Activated CD4-positive, alpha-beta T cell treated with anti-CD3 and anti-CD28 coated beads, Interleukin-2, amount 50 U/mL, for 24 hours (primary cell): ENCODE measurements at places on chromosomes 1 and 21.

GRCh38 chr1:36864182-36864822 is 170.0 kb downstream of the GRIK3 start:
- DNase-seq: no peak

DNA sequence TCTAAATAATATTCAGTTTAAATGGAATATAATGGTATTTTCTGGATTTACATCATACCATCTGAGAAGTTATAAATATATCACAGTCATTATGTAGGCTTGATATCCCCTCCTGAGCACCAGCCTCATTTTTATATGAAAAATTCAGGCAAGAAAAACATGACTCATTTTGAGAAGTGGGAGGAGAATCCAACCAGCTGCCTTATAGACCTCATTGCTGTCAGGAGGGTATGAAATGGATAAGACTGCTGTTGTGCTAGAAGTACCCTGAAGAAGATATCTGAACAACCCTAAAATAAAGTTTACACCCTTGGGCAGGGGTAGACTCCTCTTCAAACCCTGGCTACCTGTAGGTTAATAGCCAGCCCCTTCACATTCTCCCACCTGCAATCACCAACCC is 8.8 kb downstream of the GIPC2 start:
- DNase-seq: no peak

- DNase-seq: no peak
Measured at GRCh38 chr21:26835027-26835713, 10.0 kb downstream of the ADAMTS1 start.

DNA sequence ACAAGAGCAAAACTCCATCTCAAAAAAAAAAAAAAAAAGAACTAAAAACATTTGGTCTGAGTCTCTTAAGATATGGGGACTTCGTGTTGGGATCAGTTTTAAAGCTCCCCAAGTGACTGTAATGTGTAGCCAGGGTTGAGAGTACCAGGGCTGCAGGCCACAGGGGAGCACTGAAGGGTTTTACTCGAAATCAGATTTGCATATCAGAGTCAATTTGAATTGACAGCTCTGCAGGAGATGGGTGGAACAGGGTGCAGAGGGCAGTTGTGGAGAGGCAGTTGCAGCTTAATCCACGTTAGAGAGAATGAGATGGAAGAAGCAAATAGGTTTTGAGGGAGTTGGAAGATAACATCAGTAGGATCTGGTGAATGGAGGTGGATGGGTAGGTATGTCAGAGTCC is 20.6 kb upstream of the ELOA start:
- no peak for DNase-seq

DNA sequence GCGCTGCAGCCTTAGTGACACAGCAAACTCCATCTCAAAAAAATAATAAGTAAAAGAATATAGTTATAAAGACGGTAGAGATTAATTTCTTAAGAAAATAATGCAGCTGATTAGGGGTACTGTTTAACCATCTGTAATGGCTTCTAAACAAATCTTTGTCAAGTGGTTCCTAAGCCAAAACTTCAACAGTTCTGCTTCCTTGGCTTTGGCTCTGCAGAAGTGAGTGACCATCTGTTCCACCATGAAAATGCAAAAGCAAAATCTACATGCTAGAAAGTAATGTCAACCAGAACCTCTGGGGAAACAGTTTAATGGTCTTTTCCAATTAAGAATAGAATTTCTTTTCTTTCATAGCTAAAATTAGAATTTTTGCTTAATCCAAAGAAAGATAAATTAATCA is 8.3 kb upstream of the SH2D5 start:
- no peak for DNase-seq

- no peak for DNase-seq
Measured at GRCh38 chr1:152447484-152447883, 33.4 kb upstream of the CRNN start.

GRCh38 chr1:112628516-112628915 is 8.9 kb downstream of the CAPZA1 start:
- no peak for DNase-seq

- no peak for DNase-seq
Measured at GRCh38 chr1:32406629-32407111, 12.4 kb upstream of the BSDC1 start.

DNA sequence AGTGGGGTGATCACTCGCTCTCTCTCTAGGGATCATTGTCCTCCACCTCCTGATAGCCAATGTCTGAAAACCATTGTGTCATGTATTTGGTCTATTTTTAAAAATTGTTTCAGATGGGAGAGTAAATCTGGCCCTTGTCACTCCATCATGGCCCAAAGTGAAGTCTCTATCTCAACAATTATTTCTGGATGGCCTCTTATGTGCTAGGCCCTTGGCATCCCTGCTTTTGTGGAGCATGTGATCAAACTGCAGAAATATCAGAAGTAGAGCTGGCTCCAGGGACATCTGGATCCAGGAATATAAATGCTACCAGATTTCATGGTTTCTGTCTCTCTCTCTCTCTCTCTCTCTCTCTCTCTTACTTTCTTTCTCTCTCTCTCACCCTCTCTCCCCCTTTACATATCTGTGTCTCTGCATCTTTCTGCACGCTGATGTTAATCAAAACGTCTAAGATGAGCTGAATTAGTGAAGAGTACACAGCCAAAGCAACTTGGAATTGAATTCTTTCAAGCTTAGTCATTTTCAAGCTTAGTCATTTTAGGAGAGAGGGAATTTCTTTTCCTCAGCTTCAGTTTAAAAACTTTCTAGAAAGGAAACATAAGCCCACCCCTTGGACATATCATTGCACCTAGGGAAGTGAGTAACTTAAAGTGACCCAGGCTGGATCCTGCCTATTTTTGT is 47.4 kb upstream of the DOCK7 start:
- DNase-seq: no peak

DNA sequence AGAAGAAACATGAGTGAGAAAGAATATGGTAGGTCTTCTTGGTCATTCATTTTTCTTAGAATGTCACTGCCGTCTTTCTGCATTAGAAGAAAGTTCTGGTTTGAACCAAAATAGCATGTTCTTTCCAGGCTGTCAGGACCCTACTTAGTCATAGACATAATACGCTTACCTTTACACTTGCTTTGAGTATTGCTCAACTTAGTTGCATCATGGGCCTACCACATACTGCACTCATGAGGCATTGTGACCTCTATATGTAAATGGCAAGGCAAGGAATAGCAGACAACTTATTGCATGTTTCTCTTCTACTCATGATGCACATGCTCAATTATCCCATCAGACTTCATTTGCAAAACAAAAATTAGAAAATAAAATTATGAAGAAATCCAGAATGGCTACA is 415.0 kb downstream of the HLX start:
- no peak for DNase-seq

- no peak for DNase-seq
Measured at GRCh38 chr21:33332143-33332542, 7.4 kb downstream of the IFNAR1 start.

- DNase-seq: no peak
Measured at GRCh38 chr21:14890141-14890540, 174.7 kb downstream of the NRIP1 start.

- no peak for DNase-seq
Measured at GRCh38 chr1:115363171-115363570, 25.1 kb upstream of the NGF start.

GRCh38 chr1:245234217-245235081 is 79.7 kb downstream of the KIF26B start:
- no peak for DNase-seq

- peak; percentile 69 for DNase-seq
Measured at GRCh38 chr1:98051065-98051675, 130.3 kb upstream of the DPYD start.

GRCh38 chr1:245715970-245716369 is 561.2 kb downstream of the KIF26B start:
- DNase-seq: no peak

- DNase-seq: no peak
Measured at GRCh38 chr1:73998348-73998959, 199.5 kb downstream of the LRRIQ3 start.

- DNase-seq: peak; percentile 33
Measured at GRCh38 chr1:203327684-203328457, 22.6 kb downstream of the BTG2 start.

- no peak for DNase-seq
Measured at GRCh38 chr1:78464449-78464891, 26.3 kb upstream of the PTGFR start.

DNA sequence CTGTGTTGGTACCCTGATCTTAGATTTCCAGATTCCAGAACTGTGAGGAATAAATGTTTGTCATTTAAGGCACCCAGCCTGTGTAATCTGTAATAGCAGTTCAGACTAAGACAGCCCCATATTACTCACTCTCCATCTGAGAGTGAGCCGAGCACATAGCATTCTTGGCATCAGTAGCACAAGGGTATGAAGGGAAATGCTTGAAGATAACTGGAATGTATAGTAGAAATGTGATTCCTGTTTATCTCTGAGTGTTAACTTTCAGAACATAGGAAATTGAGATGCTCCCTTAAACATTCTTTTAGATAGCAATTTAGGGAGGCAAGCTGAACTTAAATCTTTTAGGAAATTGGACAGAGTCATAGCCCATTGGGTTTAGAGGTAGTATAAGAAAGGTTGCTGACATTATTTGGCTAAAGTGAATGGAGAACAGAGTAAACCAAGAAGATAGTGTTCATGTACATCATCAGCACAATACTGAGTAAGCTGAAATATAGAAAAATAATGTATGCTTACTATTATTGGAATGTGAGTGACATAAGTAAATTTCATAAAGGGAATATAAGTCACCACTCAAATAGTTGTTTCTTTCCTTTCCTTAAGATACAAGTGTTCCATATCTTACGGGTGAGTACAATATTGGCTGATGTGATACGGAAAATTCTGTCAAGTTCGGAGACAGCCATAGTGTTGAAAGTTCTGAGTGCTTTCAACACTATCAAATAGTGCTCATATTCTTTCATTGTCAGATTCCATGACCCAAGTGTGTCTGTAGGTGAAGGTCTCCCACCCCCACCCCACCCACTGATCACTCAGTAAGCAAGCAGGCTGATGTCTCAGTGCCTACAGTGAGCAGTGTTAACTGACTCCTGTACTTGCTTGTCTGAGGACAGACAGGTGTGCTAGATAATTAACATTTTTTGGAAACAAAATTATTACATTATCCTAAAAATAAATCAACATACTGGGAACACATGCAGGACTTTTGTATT is 73.7 kb downstream of the LRRC8D start:
- DNase-seq: no peak

- no peak for DNase-seq
Measured at GRCh38 chr1:33426916-33427315, 4.0 kb downstream of the PHC2 start.

DNA sequence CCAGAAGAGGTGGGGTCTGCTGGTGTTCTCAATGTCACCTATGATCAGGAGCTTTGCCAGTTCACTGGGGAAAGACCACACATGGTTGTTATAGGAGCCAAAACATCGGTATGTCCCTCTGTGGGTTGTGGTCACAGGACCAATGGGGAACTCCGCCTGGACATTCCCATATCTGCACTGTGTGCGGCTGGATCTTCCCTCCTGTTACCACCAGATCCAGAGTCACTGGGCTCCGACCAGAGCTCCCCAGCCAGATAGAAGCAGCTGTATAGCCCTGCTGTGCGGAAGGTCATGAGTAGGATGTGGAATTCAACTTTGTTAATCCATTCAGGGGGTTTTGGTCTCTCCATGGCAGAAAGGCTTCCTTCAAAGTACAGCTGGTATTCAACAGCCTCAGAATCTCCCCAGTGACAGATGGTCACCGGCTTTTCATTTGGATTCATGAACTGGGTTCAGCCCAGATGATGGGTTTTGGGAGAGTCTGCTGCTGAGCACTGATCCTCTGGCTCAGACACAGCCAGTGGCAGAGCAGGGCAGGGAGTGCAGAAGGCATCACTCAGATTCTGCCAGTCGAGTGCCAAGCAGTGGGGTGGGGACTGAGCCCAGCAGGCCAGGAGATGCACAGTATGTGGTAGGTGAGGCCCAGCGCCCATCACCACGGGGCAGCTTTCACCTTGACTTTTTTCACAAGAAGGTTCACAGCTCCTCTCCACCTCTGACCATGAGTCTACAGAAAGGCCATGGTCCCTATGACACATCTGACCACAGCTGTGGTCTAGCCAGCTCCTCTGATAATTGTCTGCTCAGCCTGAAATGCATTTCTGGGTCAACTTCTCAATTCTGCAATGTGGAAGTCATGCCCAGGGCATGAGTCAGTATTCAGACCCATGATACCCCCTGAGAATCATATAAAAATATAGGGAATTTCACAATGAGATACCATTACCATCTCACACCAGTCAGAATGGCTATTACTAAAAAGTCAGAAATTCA is 2.9 kb upstream of the SHCBP1L start:
- no peak for DNase-seq

DNA sequence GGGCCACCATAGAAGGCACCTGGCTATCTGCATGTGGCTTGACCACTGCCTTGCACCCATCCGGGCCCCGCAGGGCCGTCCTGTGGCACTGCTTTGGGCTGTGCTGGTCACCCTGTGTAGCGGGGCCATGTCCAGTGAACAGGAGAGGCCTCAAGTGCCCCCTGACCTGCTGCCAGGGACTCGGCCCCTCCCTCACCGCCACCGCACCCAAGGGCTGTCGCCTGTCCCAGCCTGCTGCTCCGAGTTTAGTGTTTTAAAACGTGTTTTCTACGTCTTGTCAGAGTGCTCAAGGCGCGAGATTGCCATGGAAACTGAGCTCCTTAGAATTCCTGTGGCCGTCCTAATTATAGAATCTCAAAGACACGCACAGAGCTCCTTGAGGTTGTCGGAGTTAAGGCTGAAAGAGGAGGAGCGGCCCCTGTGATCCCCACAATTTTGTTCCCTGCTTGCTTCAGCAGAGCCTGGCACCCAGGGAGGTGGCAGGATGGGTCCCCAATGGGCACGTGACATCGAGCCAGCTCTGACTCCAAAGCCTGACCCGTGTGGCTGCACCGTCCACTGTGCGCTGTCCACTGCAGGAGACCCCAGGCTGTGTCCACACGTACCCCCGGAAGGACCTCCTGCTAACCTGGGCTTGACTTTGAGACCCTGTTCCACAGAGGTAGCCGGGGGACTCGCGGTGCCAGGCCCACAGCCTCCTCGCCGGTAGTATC is 66.2 kb downstream of the FAAP20 start:
- no peak for DNase-seq

DNA sequence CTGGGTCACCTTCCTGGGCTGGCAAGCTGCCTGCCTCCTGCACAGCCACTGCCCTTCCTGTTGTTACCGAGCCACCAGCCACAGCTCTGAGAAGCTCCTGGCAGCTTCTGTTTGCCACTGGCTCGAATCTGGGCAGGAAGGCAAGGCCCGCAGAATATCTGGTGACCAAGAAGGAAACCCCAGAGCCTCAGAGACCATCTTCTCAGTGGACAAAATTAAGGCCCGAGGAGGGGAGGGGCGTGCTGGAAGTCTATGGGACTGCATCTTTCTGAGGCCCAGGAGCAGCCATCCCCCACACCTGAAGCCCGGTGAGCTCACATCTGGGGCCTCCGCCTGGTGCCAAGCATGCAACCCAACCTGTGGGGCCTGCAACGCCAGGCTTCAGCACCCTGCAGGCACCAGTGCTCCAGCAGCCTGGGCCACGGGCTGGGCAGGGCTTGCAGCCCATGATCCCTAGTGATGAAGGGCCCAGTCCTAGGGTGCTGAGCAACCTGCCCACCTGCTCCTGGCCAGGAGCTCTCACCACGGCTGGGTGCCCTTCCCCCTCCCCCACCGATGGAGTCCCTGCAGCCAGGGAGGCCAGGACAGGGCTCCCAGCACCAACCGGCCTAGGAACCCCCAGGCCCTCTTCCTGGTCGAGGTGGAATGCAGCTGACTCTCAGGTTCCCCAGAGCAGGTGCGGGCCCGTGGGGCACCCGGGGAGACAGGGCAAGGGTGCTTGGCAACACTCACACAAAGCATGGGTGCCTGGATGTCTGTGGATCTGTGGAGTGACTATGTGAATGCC is 879 bp downstream of the CPTP start:
- DNase-seq: no peak

- no peak for DNase-seq
Measured at GRCh38 chr1:7856345-7856744, 3.5 kb upstream of the UTS2 start.
